PC-9 (cell line): ENCODE measurements at places on chromosomes 7 and 10. TPM values are rescaled to one million over a fixed set of nuclear protein-coding genes. Genes with fewer than 3 reads are reported as not detected.

The COL13A1 gene
- total RNA-seq: 0.73 and 1.6 TPM in 2 replicates

The FAM24B gene
- total RNA-seq: 10.8 and 14.8 TPM in 2 replicates

The CREB5 gene
- 1.0 and 2.1 TPM in 2 replicates for total RNA-seq

The HMX3 gene
- not detected in 2 replicates for total RNA-seq

The ACTL6B gene
- total RNA-seq: not detected in 2 replicates

The DDC gene
- total RNA-seq: not detected in 2 replicates

The C10orf67 gene
- total RNA-seq: 1.2 and 1.3 TPM in 2 replicates

The SRRM3 gene
- total RNA-seq: 0.74 and 1.2 TPM in 2 replicates

The PDAP1 gene
- 141 and 180 TPM in 2 replicates for total RNA-seq

The VDAC2 gene
- 241 and 243 TPM in 2 replicates for total RNA-seq

The HOXA9 gene
- 1.9 and 2.5 TPM in 2 replicates for total RNA-seq

The UFSP1 gene
- total RNA-seq: 2.7 and 2.8 TPM in 2 replicates

The CDHR3 gene
- total RNA-seq: 8.7 and 12.1 TPM in 2 replicates

The NPSR1 gene
- not detected in 2 replicates for total RNA-seq

The HSPB1 gene
- total RNA-seq: 376 and 414 TPM in 2 replicates

The VPS26A gene
- 90.0 and 102 TPM in 2 replicates for total RNA-seq

The LIPN gene
- total RNA-seq: not detected in 2 replicates

The FRMPD2 gene
- total RNA-seq: 1.6 and 2.4 TPM in 2 replicates

The NUTM2A gene
- 0.48 and 1.5 TPM in 2 replicates for total RNA-seq

The AVPI1 gene
- 20.5 and 22.4 TPM in 2 replicates for total RNA-seq

The KLF14 gene
- total RNA-seq: not detected in 2 replicates

The EN2 gene
- not detected in 2 replicates for total RNA-seq
